ENCODE measurements at places on chromosomes 6 and 20.

GRCh38 chr20:21702553-21703470 is 2.7 kb upstream of the PAX1 start:
- H3K4me1 ChIP-seq = peaks cover 7% of the 10 kb centered on the region
- DNase-seq = no peak
- H3K27ac ChIP-seq = no peak overlapping the region
- H3K27me3 ChIP-seq = peaks cover 100% of the 10 kb centered on the region

- peaks cover 84% of the 10 kb centered on the region for H3K36me3 ChIP-seq
- no peak for DNase-seq
- peak overlapping the region; percentile 6 for H3K27ac ChIP-seq
- H3K4me1 ChIP-seq = peaks cover 4% of the 10 kb centered on the region
- no peak overlapping the region for H3K4me3 ChIP-seq
These were observed 105.9 kb downstream of the SASH1 start for GRCh38 chr6:148448369-148449012.

GRCh38 chr6:163717106-163717764 is 302.7 kb downstream of the QKI start:
- H3K36me3 ChIP-seq = no peaks in the 10 kb centered on the region
- peaks cover 24% of the 10 kb centered on the region for H3K4me1 ChIP-seq
- no peaks in the 10 kb centered on the region for H3K27me3 ChIP-seq
- no peak for DNase-seq
- no peak overlapping the region for H3K27ac ChIP-seq
- no peak overlapping the region for H3K4me3 ChIP-seq

DNA sequence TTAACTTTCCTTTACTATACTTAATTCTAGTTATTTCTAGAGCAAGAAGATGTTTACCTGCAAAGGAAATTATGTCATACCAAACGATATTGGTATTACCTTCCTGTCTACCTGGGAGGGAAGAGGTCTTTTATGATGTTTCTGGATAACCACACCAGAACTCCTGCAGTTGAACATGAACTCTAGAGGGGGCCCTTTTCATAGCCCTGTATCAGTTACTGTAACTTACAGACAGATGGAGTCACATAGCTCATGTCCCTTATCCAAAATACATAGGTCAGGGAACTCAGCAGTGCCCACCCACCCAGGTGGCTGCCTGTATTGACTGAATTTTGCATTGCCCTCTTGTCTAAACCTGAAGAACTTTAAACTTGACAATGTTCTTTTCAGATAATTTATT is 35.1 kb upstream of the MYL9 start:
- H3K4me1 ChIP-seq = no peaks in the 10 kb centered on the region
- DNase-seq = no peak
- no peak overlapping the region for H3K27ac ChIP-seq
- H3K36me3 ChIP-seq = peaks cover 100% of the 10 kb centered on the region
